Amniotic stem cell (primary cell): ENCODE measurements at places on chromosomes 11 and 22.

- no peak for DNase-seq
These were observed 1.1 kb downstream of the NPAT start for GRCh38 chr11:108221371-108221770.

GRCh38 chr11:3153291-3153861 lies 11.7 kb downstream of the OSBPL5 start:
- no peak for DNase-seq

- no peak for DNase-seq
These were observed 1286.1 kb downstream of the BRD1 start for GRCh38 chr22:48541401-48542098.

DNA sequence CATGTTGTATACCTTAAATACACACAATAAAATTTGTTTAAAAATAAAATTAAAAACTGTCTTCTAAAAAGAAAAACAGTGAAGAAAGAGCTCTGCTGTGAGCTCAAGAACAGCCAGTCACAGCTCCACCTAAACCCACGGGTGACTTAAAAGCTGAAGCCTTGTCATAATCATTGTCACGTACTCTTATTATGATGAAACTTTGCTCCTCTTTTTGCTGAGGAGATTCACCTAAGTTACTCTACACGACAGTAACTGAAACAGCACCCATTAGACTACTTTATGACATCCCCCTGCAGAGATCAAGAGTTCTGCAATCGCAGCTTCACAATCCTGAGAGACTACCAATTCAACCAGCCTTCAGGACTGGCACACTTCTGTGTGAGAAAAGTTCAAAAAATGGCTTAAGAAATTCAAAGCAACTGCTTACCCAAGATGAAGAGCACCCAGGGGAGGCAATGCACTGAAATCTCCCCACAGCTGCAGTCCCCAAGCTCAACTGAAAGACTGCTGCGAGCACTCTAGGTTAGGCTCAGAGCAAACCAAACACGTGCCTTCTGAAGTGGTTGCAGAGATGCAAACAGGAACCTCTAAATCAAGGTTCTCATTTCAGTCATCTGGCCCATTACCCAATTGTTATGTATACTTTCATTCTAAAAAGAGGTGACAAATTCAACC lies at the start of gene JAML:
Gene JAML (minus strand): TSS at position 501 of the 678 bp plus-strand sequence. CDS start 10,145 bp downstream, outside the sequence.
- no peak for DNase-seq

DNA sequence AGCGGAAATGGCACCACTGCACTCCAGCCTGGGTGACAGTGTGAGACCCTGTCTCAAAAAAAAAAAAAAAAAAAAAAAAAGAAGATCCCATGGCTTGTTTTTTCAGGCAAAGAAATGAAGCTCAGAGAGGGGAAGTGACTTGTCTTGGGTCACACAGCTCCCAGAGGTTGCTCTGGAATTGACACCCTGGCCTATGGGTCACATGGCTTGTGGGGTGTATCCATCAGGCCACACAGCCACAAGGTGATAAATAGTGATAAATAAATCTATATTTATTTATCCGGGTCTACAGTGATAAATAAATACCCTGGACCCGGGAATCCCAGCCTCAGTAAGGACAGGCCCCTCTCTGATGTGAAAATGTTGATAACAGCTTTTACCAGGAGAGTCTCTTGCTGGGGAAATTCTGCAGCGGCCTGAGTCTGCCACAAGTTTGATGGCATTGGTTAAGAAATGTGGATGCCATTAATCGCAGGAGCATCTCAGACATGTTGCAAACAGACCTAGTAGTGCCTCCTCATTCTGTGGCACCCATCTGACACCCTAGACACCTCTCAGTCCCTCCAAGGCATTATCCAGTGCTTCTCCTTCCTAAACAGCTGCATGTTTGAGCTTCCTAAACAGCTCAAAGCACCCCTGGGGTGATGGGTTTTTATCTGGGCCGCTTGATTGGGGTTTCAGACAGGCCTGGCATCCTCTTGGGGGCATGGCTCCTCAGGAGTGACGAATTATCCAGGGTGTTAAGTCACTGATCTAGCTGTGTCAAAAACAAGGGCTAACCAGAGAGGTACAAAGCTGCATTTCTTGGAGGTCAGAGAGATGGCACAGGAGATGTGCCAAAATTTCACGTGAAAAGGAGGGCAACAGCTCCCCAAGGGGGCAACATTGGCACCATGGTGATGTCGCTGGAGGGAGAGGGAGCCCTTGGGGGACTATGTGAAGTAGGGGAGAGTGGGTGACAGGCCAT lies 1.9 kb upstream of the EMID1 start:
- no peak for DNase-seq
